ENCODE measurements at places on chromosomes 3 and 15.

DNA sequence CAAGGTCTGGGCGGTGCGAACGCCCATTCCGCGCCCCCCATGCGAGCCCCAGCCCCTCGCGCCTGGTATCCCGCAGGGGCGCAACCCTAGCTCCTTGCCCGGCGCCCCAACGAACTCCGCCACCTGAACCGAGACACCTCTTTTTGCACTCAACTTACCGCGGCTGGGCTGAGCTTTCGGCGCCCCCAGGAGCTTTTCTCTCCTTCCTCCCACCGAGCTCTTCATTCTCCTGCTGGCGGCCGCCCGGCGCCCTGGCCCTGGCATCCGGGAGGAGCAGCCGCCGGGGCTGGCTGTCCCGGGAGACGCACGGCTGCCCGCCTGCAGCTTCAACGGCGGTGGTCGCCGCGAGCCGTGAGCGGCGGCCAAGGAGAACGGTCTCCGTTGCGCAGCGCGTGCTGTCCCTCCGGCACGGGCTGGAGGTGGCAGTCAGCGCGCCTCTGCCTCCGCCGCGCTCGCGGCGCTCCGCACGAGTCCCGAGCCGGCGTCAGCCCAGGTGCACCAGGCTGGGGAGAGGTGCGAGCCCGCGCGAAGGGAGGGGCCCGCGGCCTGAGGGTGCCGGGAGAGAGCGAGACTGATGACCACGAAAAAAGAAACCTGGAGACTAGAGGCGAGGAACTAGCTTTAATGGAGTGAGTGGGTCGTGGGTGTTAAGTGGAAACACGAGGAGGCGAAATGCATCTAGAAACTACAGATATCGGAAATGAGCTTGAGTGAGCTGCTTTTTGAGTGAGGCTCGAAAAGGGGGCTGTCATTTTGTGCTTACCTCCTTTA, 621.5 kb upstream of the ZNF385D start:
- no peak for DNase-seq

DNA sequence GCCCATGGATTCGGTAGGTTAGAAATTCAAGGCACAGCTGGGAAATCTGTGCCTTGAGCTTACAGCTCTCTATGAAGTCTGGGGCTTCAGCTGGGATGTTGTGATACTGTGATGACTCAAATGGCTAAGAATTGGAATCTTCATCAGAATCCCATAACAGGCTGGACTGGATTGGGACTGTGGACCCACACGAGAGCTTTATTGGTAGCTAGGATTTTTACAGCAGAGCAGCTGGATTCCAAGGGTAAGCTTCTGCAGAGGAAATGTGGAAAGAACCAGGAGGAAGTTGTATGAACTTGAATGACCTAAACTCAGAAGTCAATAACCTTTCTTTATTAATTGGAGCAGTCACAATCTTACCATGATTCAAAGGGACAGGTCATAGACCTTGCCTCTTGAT, 1187.1 kb downstream of the ROBO1 start:
- no peak for DNase-seq

- DNase-seq, result no peak
Measured at GRCh38 chr3:140276703-140277102, 341.7 kb downstream of the CLSTN2 start.

DNA sequence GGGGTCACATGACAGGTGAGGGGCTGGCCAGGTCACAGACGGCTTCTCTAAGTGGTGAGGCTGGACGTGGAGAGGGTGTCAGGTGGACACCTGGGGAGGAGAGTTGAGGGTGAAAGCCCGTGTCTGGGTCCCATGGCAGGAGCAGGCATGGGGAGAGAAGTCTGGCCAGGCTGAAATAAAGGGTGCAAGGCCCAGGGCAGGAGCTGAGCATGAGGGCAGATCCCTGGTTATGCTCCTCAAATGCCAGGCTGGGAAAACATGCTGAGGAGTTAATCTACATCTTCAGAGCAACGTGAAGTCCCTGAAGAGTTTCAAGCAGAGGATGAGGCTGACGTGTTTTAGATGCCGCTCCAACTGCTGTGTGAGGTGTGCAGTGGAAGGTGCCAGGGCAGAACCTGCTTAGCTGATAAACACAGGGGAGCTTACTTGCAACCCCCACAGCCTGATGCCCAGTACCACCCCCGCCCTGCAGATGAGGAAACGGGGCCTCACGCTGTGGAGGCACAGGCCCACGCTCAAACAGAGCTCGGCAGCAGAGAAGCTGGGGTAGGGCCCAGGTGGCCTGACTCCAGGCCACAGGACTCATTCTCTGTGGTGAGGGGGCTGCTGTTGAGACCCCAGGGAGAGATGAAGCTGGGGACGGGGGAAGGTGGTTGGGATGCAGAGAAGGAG, 40.5 kb downstream of the HCN4 start:
- no peak for DNase-seq

DNA sequence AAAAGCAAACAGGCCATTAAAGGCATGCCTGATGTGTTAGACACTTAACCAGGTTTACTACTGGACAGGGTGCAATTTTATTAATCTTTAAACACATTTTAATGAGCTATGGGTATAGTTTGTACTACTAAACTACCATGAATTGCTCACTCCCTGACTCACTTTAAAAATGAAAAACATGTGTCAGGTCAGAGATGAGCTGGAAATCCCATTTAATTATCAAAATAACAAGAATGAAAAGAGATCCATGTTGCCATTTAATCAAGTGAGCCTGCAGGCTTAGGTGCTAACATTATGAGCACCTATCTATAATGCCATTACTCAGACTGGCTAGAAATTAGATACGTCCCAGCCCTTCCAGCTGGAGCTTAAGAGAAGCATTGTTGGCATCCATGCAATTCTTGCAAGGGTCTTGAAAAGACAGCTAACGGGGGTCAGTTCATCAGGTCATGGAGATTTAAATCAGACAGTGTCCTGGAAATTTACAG, 224.4 kb downstream of the THRB start:
- DNase-seq, result no peak

Data from iPS DF 19.7 (cell line).